NT2/D1 (cell line): ENCODE measurements at places on chromosomes 1 and 21.

- no peak for DNase-seq
Measured at GRCh38 chr1:36355811-36356210, 29.9 kb downstream of the STK40 start.

DNA sequence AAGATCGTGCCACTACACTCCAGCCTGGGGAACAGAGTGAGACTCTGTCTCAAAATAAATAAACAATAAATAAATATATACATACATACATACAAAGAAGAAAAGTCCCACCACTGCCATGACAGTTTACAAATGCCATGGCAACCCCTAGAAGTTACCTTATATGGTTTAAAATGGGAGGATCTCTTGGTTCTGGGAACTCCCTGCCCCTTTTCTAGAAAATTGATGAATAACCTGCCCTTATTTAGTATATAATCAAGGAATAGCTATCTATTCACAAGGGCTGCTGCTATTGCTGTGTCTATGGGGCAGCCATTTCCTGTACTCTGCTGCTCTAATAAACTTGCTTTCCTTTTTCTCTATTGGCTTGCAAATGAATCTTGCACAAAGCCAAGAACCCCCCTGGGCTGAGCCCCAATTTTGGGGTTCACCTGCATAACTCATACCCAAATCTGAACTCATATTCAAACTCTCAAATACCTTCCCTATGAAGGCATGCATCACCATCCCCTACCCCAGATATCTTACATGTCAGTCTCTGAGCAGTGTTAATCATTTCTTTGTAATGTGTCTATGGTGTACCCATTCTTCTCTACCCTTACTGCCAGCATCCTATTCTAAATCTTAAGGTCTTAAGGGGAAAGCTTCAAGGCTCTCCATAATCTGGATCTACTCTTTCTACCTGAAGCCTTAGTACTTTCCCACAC, 9.0 kb downstream of the GON4L start:
- DNase-seq, result no peak

GRCh38 chr1:218886101-218886871, 287.4 kb upstream of the LYPLAL1 start:
- no peak for DNase-seq

DNA sequence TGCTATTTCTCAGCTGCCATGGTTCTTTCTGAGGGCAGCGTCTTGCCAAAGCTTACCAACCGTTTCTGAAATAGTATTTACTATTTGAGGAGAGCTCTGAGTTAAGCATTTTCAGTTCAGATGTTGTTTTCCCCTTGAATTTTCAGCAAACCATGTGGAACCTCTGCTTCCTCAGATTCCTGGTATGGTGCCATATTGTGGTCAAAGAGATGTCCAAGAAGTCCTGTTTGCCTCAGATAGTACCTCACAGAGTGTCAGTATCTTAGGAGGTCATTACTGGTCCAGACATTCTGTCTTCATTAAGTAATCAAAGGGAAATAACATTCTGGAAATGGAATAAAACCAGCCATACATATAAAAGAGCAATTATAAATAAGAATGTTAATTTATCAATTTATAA, 36.6 kb downstream of the VANGL2 start:
- DNase-seq, result no peak

DNA sequence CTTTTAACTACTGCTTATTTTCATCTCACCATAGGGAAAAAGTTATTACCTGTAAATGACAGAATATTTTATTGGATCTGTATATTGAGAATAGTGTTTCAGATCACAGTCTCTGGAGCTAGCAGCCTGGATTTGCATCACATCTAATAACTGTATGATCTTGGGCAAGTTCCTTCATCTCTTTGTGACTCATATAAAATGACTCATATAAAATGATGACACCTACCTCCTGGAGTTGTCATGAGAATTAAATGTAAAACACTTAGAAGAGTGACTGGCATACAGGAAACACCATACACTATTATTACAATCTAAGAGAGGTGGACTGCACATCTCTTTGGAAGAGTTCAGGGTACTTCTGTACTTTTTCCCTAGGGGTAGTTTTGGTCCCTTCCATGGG, 421.3 kb downstream of the NEGR1 start:
- no peak for DNase-seq

- no peak for DNase-seq
Measured at GRCh38 chr1:3561702-3562101, 49.6 kb downstream of the MEGF6 start.

- DNase-seq, result no peak
Measured at GRCh38 chr1:165900576-165901380, 73.4 kb downstream of the UCK2 start.

- no peak for DNase-seq
Measured at GRCh38 chr1:152954436-152954835, 7.4 kb downstream of the SPRR5 start.

- no peak for DNase-seq
Measured at GRCh38 chr21:28775071-28775470, 217.6 kb downstream of the LTN1 start.
